ENCODE measurements at places on chromosomes 7 and 10. TPM values are rescaled to one million over a fixed set of nuclear protein-coding genes. Genes with fewer than 3 reads are reported as not detected.

The FAM25G gene
- not detected for total RNA-seq

- no peak overlapping the region for H3K4me3 ChIP-seq
- DNase-seq: peak; percentile 15
- no peaks in the 10 kb centered on the region for H3K27me3 ChIP-seq
- peaks cover 2% of the 10 kb centered on the region for H3K36me3 ChIP-seq
These were observed 181.6 kb upstream of the MKI67 start for GRCh38 chr10:128307820-128308219.

The DMBT1 gene
- not detected for total RNA-seq

GRCh38 chr7:158649279-158649678 is 55.3 kb downstream of the NCAPG2 start:
- H3K4me3 ChIP-seq: no peak overlapping the region
- H3K27me3 ChIP-seq: no peaks in the 10 kb centered on the region
- DNase-seq: no peak

GRCh38 chr7:27101171-27101956 is 1.1 kb downstream of the HOXA2 start:
- H3K27ac ChIP-seq: no peak overlapping the region
- H3K4me1 ChIP-seq: no peaks in the 10 kb centered on the region
- H3K36me3 ChIP-seq: no peaks in the 10 kb centered on the region

GRCh38 chr7:118473271-118473670 is 248.8 kb downstream of the ANKRD7 start:
- no peaks in the 10 kb centered on the region for H3K36me3 ChIP-seq
- no peak overlapping the region for H3K27ac ChIP-seq
- no peaks in the 10 kb centered on the region for H3K4me1 ChIP-seq

Measured in H9 (cell line).